ENCODE measurements at places on chromosomes 12 and 14.

GRCh38 chr12:130540376-130540775 is 175.7 kb downstream of the RIMBP2 start:
- no peak for DNase-seq

DNA sequence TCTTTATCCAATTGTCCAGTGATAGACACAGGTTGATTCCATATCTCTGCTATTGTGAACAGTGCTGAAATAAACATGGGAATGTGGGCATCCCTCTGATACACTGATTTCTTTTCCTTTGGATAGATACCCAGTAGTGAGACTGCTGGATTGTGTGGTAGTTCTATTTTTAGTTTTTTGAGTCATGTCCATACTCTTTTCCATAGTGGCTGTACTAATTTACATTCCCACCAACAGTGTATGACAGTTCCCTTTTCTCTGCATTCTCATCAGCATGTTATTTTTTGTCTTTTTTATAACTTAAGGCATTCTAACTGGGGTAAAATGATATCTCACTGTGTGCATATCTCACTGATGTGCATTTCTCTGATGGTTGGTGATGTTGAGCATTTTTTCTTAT is 24.8 kb upstream of the VASH1 start:
- no peak for DNase-seq

DNA sequence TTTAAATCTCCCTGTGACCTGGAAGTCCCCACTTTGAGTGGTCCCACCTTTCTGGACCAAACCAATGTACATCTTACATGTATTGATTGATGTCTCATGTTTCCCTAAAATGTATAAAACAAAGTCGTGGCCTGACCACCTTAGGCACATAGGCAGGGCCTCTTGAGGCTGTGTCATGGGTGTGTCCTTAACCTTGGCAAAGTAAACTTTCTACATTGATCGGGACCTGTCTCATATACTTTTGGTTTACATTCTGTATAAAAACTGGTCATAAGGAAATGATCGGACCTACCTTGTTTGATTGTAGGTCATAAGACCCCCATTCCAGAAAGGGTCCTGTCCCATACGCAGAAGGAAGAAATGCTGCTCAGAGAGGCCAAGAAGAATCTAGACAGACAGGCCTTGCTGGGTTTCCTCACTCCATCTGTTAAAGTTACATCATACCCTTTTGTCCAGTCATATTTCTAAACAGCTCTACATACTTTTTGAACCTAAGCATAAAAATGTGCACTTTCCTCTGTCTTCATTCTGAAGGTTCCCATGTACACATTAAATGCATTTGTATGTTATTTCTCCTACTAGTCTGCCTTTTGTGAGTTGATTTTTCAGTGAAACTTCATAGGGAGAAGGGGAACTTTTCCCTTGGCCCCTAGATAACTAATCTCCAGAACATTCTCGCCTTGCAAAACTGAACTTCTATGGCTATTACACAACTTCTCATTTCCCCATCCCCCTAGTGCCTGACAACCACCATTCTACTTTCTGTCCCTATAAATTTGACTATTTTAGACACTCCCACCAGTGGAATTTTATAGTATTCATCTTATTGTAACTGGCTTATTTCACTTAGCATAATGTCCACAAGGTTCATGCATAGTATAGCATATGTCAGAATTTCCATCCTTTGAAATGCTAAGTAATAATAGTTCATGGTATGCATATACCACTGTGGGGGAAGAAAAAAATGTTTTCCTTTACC is 30.2 kb upstream of the CPM start:
- no peak for DNase-seq

DNA sequence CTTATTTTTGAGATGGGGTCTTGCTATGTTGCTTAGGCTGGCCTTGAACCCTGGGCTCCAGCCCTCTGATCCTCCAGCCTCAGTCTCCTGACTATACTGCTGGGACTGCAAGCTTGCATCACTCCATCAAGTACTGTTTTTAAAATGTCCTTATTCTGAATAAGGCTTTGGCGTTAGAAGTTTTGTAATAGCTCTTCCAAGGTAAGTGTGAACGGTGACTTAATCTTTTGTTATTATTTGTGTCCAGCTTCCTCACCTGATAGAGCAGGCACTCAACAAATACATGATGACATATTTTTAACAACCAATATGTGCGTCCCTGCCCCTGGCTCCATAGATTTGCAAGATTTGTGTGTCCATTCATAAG is 1.4 kb downstream of the C1RL start:
- no peak for DNase-seq

DNA sequence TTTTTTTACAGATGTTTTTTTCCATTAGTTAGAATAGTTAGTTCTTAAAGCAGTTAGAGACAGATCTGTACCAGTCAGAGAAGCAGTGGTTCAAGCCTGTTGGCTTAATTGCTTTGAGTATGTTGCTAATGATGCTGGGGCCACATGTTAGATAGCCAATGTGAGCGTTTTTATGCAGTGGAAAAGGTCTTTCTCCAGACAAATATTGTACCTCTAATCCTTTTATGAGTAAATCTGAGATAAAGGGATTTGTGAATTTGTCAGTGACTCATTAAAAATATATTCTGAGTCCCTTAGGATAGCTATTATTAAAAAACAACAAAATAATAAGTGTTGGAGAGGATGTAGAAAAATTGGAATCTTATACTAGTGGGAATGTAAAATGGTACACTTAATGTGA is 154.2 kb downstream of the MSRB3 start:
- DNase-seq = no peak
